MCF 10A (cell line): ENCODE measurements at places on chromosomes 13 and 19. TPM values are rescaled to one million over a fixed set of nuclear protein-coding genes. Genes with fewer than 3 reads are reported as not detected.
A peak's percentile ranks its signal among the peaks of the same experiment; 100 is the strongest.

The RNF17 gene
- total RNA-seq = not detected in 2 replicates

The KCNN4 gene
- total RNA-seq = 34.2 and 45.9 TPM in 2 replicates

The PRSS57 gene
- total RNA-seq = not detected in 2 replicates

The SOX1 gene
- not detected in 2 replicates for total RNA-seq

GRCh38 chr19:47112166-47112996 is 1.2 kb downstream of the ZC3H4 start:
- peak; percentile 94 for DNase-seq

GRCh38 chr13:105084931-105085330 is 1450.5 kb downstream of the EFNB2 start:
- DNase-seq = no peak

GRCh38 chr19:46571495-46571894 is 29.6 kb upstream of the CALM3 start:
- peak; percentile 55 for DNase-seq

DNA sequence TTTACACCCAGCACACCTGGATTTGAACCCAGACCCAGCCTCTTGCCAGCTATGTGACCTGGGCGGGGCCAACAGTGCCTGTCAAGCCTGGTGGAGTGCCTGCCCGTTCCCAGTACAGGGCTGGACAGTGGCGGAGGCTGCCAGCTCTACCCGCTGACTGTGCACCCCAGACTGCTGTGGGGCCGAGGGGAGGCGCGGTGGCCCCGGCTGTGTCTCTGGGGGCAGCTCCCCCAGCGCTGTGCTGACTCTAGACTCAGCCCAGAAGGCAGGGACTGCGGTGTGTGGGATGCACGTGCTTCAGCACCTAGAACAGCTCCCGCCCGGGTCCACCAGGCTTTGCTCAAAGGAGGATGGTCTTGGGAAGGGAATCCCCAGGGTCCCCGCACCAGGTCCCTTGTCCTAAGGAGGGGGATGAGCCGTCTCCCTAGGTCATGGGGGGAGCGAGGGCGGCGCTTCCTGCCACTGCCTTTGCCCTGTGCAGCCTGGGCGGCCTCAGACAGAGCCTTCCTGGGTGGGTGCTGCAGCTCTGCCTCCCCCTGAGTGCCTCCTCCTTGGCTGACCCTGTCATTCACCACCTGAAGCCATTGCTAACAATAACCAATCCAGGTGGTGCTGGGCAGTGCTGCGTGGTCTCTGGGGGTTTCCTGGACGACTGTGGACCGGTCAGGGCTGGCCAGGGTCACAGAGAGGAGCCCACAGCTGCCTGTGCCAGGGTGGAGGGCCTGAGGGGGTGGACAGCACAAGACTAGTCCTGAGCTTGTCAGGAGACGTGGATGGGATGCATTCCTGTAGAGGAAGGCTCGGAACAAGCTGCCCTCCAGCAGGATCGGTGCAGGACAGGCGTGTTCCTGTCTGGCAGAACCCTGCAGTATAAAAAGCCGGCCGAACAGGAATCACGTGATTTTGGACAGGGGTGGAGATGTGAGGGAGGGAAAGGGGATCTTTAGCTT is 18.6 kb downstream of the TMEM255B start:
- no peak for DNase-seq

DNA sequence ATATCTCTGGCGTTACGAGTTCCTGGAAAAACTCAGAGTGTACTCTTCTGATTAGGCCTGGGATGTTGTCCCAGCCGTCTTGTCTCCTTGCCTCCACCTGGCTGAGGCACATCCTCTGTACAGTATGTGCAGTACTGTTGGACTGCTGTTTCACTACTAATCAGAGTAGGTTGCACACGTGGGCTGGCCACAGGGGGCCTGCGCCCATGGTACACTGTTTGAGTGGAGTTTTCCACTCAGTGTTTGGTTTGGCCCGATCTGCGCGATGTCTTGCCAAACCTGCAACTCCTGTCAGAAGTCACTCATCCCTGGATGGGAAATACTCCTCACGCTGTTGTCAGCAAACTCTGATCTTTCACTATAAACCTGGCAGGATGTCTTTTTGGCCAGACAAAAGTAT is 189.6 kb upstream of the CSNK1A1L start:
- peak; percentile 65 for DNase-seq

GRCh38 chr19:3365093-3365835 is 1.1 kb upstream of the NFIC start:
- DNase-seq = peak; percentile 83

DNA sequence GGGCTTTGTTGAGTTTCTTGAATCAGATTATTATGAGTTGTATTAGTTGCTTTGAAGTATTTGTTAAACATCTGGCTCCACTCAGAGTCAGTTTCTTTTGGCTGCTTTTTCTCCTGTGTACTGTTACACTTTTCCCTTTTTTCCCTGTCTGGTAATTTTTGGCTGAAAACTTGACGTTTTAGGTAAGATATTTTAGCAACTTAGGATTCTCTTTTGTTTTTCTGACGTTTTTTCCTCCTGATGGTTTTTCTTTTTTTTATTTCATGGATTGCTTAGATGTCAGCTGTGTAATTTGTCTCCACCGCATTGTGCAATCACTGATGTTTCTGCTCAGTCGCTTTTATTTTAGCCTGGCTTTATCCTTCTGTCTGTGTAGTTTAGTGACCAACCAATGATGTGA is 20.7 kb downstream of the RFC3 start:
- DNase-seq = no peak

GRCh38 chr13:96948127-96948526 is 46.1 kb downstream of the OXGR1 start:
- no peak for DNase-seq

- peak; percentile 74 for DNase-seq
Measured at GRCh38 chr19:45817725-45818301, 2.7 kb upstream of the RSPH6A start.

- no peak for DNase-seq
Measured at GRCh38 chr13:97298816-97299215, 76.7 kb downstream of the MBNL2 start.

DNA sequence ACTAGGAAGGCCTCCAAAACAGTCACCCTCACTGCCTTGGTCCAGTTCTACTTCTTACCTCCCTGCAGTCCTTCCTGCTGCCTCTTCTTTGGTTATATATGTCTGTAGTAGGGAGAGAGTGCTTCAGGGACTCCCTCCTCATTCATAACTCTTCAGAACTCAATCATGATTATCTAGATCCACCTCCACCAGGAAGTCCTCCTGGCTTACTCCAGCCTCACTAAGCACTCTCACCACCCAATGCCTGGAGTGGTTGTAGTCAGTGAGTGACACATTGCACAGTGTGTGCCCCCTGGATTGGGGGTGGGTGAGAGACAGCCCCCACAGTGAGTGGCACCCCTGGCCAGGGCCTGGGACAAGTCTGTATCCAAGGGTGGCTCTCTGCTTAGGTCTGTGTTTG is 10.0 kb upstream of the FOSB start:
- no peak for DNase-seq

- no peak for DNase-seq
Measured at GRCh38 chr13:45711951-45712350, 9.8 kb downstream of the CBY2 start.
